ENCODE measurements at places on chromosomes 5 and 9.

DNA sequence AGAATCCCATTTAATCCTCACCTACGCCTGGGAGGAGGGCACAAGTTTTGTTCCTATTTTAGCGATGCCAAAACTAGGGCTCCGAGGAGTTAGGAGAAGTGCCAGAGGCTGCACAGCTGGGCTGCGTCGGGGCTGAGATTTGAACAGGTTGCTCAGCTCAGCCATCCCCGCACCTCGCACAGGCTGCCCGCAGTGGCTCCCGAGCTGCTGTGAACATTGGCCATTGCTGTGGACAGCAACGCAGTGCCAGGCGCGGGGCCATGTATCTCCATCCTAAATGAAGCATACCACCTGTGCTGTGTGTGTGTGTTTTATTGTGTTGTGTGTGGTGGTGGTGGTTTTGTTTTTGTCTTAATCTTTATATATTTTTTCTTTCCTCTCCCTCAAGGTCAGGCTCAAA is 52.0 kb downstream of the AK8 start:
- DNase-seq: no peak

GRCh38 chr5:172165465-172165864 is 22.6 kb downstream of the STK10 start:
- DNase-seq: no peak

GRCh38 chr9:27347889-27348288 is 50.9 kb upstream of the EQTN start:
- no peak for DNase-seq

DNA sequence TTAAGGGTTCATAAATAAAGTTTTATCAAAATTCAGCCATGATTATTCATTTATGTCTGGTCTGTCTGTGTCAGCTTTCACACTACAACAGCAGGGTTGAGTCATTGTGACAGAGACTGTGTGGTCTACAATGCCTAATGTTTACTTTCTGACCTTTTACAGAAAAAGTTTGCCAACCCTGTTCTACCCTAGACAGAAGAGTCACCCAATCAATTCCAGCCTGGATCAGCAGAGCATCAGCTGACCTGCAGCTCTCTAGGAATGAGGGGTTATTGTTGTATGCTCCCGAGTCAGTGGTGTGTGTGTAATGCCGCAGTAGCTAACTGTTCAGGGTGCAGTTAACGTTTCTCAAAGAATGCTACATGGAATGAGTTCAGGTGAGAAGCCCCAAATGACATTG is 87.3 kb downstream of the HRH2 start:
- no peak for DNase-seq

- DNase-seq: no peak
Observed at GRCh38 chr9:89553451-89554010, 51.3 kb upstream of the GADD45G start.

- DNase-seq: no peak
Observed at GRCh38 chr9:104580562-104580961, 11.6 kb downstream of the OR13C8 start.
